ENCODE measurements at places on chromosomes 1 and 21.

- DNase-seq = no peak
Observed at GRCh38 chr1:243397613-243398321, 141.9 kb downstream of the SDCCAG8 start.

- DNase-seq = peak; percentile 87
Observed at GRCh38 chr1:20185834-20186782, at the start of the genes PLA2G2C and UBXN10. Gene PLA2G2C, minus strand, starts transcription at chr1:20186518. Its CDS starts 9,155 bp downstream, at chr1:20177363. Gene UBXN10, plus strand, starts transcription at chr1:20186096. Its CDS starts 4,466 bp downstream, at chr1:20190562.

DNA sequence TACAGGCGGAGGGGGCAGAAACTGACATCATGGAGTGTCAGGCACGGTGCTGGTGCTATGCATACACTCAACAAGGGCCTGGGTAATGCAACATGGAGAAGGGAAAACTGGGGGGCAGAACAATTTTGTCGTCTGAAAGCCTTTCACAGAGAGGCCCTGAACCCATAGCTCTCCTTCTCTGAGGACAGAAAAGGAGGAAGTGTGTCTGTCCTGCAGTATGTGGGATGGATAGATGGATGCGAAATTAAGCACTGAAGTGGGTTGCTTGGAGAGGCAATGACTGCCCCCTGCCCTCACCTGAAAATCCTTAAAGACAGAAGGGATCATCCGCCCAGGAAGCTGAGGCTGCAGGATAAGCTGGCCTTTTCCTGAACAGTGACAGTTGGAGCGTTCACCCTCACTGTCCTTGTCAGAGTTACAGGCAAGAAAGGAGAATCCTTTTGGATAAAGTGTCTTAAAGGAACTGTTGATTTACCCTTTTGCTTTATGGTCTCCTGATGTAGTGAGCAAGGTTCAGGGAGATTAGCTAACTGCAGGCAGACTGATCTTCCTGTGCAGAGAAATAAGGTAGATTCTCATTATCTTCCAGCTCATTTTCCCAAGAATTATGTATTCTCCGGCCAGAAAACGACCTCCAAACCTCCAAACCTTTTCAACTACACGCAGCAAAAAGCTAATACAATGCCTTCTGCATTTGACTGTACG lies 1.6 kb upstream of the FAM20B start:
- no peak for DNase-seq

- peak; percentile 13 for DNase-seq
Observed at GRCh38 chr1:200923601-200924000, 28.9 kb downstream of the INAVA start.

DNA sequence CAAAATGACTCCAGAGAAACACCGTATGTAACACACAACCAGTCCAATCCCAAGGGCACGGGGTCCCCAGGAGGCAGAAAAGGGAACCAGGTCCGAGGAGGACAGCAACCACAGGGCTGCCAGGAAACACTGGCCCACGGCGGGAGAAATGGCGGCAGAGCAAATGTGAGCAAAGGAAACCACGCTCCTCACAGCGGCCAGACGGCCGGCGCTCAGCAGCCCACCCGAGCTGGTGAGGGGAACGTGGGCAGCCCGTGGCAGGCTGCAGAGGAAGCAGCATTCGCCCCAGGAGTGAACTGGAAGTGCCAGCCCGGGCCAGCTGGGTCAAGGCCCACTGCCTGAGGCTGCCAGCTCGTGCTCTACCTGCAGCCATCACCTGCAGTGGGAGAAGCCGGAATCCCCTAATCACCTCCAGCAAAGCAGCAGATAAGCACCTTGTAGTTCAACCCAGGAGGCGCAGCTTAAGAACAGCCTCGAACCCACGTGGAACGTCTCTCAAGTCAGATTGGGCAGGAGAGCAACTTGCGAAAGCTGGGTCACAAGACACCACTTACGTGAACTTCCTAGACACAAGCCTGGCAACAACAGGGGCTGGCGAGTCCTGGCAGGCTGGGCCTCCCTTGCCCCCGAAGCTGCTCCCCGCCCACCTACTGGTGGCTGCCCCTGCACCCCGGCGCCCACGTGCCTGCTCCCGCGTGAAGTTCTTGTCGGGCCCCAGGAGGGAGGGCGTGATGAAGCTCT lies 6.7 kb downstream of the SLC19A1 start:
- DNase-seq = peak; percentile 84

GRCh38 chr1:185990565-185990964 lies 256.4 kb downstream of the HMCN1 start:
- DNase-seq = no peak

- no peak for DNase-seq
Observed at GRCh38 chr21:39519835-39520234, 68.1 kb downstream of the SH3BGR start.

DNA sequence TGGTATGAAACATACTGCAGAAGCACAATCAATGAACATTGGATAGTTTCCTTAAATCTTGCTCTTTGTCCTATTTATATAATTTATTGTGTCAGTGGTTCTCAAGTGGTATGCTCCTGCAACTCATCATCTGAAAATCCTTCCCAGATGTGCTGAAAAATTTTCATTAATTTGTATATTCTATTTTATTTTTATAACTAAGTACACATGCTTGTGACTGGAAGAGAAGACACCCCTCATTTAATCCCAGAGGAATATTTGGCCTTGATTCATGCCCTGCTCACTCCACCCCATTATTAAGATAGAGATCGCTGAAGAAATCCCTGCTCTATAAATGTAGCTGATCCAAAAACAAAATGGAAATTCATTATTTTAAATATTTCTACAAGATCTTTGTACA lies 870.5 kb upstream of the CXADR start:
- no peak for DNase-seq

DNA sequence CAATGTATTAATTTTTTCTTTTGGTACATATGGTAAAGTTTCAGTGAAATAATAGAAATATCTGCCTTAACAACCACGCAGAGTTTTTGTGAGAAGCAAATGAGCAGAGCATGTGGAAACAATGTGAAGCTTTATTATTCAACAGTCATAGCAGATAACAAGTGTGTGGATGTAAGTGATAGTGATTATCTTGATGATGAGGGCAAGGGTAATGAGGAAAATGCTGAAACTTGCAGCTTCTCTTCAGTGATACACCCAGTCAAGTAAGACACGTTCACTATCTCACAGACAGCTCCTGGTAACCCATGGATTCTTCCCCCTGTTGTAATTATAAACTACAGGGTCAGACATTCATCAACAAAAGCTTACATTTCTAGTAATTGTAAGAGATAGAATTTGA lies 14.6 kb upstream of the OR2L5 start:
- no peak for DNase-seq

DNA sequence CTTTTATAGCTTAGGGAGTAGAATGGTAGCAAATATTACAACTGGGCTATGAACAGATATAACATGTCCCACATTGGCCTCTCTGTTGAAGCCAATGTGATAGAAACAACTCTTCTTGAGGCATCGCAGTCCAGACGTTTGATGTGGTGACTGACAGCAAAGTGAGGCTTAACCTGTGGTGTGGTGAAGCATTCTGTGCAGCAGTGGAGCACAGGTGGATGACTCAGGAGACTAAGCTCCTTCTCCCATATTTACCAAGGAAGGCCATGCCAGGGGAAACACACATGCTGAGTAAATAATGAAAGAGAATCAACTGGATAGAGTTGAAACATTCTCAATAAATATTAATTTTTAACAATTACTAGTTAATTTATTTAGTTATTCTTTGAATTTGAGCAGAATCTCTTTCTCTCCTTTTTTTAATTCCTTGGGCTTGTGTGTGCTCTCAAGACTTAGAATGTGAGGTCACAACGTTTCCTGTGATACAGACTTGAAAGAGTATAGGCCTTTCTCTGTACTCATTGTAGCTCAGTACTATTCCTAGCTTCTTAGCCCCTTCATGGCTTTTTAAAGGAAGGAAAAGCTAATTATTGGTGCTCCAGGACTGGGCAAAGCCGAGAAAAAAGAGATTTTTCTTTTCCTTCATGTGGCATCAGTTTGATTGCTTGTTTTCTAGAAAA lies 17.6 kb downstream of the CRB1 start:
- no peak for DNase-seq

DNA sequence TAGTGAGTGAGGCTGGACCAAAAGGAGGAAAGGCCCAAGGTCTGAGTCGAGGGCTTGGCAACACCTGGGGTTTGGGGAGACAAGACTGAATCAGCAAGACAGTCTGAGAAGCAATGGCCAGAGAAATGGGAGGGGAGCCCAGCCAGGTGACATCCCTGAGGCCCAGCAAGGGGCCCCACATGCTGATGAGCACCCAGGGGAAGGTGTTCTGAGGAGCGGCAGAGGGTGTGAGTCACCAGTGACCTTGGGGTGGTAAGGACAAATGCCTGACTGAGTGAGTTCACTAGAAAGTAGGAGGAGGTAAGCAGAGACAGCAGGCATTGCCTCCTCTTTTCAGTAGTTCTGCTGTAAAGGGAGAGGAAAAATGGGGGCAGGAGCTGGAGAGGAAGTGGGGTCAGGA lies 192.4 kb upstream of the GALNT2 start:
- no peak for DNase-seq
